ENCODE measurements at places on chromosomes 2 and 18.

GRCh38 chr18:9135081-9135911, 1.3 kb upstream of the ANKRD12 start:
- no peak for DNase-seq

DNA sequence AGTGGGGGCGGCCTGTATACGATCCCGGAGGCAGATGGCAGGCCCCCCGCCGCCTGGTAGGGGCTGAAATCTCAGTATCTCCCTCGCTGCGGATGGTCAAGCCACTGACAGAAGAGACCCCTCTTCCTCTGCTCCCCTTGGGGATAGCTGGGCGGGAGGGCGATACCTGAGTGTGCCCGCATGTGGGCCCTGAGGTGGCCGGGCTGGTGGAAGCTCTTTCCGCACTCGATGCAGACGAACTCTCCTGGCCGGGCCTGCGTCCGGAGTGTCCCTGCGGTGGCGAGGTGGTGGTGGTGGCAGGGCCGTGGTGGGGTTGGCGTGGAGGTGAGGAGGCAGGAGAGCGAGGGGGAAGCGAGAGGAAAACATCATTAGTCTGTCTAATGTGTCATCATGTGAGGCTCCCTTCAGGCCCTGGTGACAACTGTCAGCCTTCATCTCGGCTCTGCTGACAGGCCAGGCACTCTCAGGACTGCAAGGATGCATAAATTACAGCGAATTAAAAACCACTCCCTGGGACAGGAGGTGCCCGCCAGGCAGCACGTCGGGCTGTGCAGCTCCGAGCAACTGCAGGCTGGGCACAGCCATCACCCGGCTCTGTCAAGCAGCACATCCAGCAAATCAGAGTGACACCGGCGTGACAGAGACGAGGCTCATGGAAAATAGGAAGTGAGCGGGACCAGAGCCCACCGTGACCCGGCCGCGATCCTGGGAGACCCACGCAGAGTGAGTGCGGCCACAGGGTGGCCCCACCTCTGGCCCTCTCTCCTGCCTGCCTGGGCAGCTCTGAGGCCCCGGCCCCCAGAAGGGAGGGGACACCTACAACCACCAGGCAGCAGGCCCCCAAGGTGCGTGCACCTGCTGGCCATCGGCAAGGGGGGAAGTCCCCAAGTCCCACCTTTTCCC, 123.5 kb downstream of the ZNF516 start:
- peak; percentile 17 for DNase-seq

GRCh38 chr18:75249672-75250470, 39.3 kb downstream of the TSHZ1 start:
- DNase-seq: no peak

DNA sequence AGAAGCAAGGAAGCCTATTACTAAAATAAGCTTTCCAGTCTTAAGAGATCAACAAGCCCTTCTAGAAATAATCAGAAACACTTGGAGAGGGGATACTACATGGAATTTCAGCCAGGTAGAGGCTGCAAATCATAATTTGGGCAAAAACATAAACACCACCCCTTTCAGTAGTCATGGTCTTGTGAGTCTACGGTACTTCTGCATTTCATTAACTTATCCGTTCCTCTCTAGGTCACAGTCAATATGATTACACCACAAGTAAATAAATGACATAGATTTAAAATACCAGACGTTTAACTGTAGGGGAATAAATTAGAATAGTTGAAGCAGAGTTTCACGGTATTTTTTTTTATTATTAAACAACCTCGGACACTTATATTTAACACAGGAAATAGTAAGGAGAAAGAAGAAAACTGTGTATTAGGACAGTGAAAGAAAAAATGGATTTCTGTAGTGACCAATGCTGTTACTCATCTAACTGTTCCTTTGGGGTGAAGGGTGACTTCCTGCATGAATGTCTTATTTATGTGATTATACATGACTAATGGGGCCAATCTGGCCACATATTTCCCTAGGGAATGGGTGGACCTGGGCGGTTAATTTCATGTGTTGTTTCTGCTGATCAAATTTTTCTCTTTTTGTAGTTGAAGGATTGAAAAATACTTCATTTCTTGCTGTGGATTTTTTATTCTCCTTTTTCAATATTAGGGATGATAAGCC, 456.6 kb upstream of the UBE2E3 start:
- no peak for DNase-seq

DNA sequence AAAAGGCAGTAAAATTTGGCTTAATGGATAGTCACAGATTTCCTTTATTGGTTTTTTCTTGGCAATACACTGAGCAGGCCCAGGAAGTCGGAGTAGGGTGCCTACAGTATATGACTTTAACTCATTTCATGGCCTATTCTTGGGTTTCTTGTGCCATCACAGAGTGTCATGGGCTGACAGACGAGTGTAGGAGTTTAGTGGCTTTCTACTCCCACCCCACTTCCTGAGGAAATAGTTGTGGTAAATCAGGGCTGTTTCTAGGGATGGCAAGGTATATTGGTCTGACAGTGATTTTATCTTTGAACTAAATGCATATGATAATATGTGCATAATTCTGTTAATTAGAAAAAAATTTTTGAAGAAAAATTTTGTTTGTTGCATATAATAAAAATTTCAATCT, 100.1 kb downstream of the PLCL1 start:
- DNase-seq: no peak

- DNase-seq: no peak
Observed at GRCh38 chr2:188322569-188323551, 31.2 kb downstream of the GULP1 start.

DNA sequence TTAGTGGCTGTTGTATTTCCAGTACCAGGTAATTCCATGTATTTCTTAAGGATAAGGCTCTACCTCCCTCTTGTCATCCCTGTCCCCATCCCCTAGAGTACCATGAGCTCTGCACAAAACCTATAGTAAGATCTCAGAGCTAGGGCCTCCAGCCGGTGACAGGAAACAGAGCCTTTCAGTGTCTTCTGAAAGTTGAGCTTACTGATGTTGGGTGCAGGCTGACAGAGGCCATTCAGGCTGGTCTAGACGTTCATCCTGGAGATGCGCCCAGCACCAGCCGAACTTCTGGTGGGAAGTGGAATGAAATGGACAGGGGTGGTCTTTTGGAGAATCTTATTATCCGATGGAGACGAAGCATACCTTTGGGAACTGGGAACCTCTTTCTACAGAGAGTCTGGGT, 16.7 kb upstream of the LYPD6B start:
- DNase-seq: no peak

DNA sequence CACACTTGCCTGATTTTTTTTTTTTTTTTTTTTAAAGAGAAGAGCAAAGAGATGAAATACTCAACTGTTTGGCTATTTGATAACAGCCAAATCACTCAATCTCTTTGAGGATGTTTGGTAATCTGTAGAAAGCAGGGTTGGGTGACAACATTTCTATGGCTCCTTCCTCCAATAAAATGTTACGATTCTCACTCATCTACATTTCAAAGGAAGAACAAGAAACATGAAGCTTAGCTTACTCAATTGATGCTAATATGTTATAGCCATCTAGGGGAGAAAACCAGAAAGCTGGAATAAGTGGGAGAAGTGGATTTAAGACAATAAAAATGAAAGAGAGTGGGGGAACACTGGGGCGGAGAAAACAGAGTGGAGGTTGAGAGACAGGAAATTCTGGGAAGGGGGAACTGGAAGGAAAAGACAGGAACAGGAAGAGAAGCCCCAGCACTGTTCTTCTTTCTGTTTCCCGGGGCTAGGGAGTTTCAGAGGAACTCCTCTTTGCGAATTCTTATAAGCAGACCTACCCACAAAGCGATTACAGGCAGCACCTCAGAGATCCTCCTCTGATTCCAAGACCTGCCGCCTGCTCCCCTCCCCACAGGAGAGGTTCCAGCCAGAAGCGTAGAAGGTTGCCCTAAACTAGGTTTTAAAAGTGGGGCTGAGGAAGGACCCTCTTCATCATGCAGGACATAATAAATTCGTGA, 13.3 kb downstream of the ST3GAL5 start:
- DNase-seq: no peak

- no peak for DNase-seq
Observed at GRCh38 chr18:63788447-63789096, 13.4 kb downstream of the SERPINB7 start.

DNA sequence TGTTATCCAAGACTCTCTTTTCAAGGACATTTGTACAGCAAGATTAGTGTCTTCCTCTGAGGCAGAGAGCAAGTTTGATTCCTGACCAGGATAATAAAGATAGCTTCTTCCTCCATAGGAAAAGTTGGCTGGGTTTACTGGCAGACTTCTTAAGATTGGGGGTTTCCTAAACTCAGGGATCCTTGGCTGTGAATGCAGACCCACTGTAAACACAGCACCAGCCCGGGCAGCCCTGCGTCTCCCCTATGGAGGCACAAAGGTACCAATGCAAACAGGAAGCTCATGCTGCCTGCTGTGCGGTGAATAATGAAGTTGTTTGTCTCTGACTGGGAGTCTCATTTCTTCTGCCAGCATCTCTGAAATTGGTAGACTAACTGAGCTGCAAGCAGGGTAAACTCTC, 96.2 kb upstream of the ARHGAP28 start:
- no peak for DNase-seq

DNA sequence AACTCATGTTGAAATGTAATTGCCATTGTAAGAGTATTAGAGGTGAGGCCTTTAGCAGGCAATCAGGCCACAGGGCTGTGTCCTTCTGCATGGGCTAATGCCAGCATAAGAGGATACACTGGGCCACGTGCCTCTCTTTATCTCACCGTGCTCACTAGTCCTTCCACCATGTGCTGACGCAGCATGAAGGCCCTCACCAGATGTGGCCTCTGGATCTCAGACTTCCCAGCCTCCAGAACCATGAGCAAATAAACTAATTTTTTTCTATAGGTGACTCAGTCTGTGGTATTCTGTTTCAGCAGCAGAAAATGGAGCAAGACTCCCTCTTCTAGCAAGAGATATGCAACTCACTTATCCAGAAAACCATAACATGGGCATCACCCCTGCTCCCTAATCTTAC, 149.7 kb upstream of the ZNF236 start:
- DNase-seq: no peak

- peak; percentile 57 for DNase-seq
Observed at GRCh38 chr2:101793277-101793969, 95.9 kb downstream of the MAP4K4 start.

DNA sequence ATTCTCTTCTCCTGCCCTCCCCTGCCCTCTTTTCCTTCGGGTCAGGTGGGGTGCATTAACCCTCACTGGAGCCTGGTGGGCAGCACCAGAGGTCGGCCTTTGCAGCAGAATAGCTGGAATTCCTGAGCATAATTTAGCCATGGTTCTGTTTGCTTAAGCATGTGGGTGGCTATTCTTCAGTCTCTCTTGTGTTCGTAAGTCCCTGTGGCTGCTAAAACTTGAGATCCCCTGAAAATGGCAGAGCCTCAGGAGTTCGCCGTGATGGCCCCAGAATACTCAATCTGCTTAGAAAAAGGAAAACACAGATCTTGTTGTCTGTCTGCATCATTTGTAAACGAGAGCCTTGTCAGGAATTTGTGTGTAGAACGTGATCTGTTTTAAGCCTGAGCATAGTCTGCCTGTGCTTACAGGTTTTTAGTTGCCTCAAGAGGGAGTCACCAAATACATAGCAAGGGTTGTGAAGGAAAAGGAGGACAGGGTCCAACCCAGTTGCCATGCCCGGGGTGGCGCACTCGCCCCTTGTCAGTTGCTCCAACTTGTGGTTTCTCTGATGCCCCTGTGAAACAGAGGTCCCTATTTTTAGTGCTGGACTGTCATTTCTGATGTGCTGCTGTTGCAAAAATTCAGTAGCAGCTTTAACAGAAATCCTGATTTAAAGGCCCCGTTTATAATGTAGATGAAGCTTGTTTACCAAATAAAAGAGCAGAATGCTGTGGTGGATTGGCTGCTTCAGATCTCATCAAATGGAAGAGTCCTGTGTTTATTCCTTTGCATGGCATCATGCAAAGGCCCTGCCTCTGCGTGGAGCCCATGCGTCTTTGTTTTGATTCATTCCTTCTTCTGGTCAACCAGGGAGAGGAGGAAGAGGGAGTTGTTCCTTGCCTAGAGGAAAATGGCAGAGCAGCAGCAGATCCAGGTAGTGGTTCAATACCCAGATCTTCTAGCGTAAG, 74.8 kb downstream of the WDSUB1 start:
- DNase-seq: no peak

DNA sequence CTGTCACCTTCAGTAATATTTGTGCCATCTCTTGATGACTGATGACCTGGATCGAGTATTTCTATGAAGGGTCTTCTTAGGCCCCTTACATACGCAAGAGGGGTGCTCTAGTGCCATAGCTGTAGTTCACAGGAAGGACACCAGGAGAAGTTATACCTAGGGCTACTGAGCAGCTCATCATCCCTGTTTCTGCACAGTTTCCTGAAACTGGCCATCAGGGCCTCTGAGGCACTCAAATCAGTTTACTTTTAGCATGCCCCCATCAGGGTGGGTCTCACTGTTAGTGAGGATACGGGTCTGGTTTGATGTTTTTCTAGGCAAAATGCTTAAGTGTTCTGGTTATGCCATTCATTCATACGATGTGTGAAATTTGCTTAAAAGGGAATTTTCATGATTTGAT, 20.0 kb upstream of the FBLN7 start:
- DNase-seq: no peak

- no peak for DNase-seq
Observed at GRCh38 chr2:860259-860855, 90.3 kb upstream of the SNTG2 start.

GRCh38 chr2:96875498-96876268, 5.8 kb upstream of the SEMA4C start:
- no peak for DNase-seq

- no peak for DNase-seq
Observed at GRCh38 chr18:48901145-48902022, 49.4 kb downstream of the SMAD7 start.

DNA sequence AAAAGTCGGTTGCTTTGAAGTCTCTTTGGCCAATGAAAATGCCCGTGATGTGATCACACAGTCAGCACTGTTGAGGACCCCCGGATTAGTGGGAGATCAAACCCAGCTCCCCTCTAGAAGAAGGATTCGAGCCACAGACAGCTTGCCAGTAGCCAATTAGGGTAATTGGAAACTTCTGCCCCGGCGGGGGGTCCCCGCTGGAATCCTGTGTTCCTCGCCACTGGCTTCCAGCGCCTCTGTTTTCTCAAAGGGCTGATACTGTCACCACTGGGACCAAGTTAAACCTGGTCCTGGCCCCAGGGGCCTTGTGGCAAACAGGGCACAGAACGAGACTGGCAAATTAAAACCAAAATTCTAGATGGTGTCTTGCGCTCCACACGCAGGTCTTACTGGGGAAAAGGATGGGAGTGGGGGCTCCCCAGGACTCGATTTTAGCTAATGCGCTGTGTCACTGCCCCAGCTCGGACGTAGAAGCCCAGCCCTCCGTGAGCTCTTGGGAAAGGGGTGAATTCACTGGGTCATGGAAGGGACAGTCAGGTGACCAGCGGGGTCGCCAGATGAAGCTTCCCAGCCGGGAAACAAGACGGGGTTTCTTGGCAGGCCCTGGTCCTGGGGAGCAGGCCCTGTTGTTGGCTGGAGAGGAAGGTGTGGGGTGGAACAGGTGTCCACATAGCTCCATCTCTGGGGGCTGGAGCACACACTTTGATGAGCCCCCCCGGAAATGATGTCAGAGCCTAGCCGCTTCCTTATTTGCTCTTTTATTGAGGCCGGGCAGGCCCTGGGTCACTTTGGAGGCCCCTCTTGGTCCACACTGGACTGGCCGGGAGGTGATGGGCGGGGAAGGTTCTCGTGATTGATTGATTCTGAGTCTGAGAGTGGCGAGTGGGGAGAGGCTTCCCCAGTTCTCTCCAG, 90.2 kb downstream of the SMAD7 start:
- no peak for DNase-seq

GRCh38 chr2:104858006-104858978, 4.4 kb downstream of the POU3F3 start:
- no peak for DNase-seq

Data from left hindlimb (tissue), 1 donor.